ENCODE measurements at places on chromosomes 3 and 15.

DNA sequence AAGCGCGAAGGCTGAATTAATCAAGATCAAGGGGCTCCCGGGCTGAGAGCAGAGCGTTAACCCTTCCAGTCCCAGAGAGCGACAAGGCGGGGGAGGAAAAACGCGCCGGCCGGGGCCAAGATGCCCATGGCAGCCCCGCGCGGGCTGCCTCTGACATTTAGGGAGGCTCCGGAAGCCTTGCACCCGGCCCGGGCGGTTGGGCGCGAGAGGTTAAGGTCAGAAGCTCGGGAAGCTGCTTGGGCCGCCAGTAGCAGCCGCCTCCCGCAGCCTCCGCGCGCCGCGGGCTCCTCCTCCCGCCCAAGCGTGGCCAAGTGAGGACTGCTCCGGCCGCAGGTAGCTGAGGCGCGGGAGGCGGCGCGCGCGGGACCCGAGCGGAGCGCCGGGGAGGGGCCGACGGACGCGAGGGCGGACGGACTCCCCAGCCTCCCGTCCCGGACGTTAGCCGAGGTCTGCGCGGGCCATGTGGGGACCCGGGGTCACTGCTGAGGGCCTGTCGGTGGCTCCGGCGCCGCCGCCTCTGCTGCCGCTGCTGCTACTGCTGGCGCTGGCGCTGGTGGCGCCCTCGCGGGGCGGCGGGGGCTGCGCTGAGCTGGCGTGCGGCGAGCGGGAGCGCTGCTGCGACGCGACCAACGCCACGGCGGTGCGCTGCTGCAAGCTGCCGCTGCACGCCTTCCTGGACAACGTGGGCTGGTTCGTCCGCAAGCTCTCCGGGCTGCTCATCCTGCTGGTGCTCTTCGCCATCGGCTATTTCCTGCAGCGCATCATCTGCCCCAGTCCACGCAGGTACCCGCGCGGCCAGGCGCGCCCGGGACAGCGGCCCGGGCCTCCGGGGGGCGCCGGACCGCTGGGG is at the start of gene C3orf80:
C3orf80 (plus strand) TSS at position 247 of the 850 bp plus-strand sequence; CDS start at position 461, 214 bp downstream.
- DNase-seq = peak; percentile 71

- DNase-seq = no peak
Measured at GRCh38 chr3:94787734-94788270, 724.9 kb downstream of the NSUN3 start.

DNA sequence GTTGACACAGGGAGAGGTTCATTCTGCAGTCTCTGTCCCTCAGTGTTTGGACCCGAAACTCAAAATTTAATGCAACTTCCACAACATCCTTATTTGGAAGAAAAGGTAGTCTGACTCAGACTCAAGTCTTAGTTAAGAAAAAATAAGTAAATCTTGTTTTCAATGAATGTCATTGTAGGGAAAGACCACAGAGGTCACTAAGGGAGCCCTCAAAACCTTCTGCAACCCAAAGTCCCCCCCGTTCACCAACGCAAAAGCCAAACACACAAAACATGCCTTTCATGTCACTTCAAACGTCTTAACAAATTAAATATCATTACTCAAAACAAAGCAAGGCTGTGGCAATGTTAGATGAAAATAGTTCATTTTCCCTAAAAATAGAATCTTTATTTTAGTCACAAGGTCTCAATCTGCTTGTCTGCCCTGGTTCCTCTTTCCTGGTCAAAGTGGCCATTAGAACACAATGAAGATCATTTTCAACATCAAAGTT is 20.9 kb upstream of the SSUH2 start:
- DNase-seq = no peak

DNA sequence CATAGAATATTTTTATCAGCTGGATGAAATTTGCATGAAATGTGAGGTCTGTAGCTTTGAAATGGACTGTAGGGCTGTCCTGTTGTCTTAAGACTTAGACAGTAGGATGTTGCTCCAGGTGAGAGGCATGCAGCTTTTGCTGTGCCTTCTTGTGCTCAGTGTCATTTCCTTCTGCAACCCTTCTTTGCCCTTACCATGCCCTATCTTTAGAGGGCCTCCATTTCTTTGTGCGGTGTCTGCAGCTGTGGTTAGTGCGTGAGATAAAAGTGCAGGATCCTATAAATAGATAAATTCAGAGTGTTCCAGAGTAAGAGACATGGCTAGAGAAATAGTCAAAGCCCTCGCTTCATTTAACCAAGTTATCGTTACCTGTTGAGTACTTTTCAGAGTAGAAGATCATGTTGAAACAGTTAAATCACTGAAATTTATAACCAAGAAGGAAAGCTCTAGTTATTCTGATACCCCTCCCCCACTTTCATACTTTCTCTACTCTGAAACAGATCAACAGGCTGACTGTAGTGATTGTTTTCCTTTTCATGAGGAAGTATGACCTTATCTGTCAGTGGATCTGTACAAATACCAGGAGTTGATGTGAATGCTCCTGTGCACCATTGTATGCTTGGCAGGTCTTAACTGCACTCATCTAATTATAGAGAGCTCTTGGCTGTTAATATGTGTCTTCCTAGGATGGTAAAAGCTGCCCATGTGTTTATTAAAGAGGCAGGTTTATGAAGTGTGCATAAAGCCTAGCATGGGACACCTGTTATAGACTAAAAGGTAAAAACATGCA is 18.2 kb downstream of the EIF3J start:
- no peak for DNase-seq

DNA sequence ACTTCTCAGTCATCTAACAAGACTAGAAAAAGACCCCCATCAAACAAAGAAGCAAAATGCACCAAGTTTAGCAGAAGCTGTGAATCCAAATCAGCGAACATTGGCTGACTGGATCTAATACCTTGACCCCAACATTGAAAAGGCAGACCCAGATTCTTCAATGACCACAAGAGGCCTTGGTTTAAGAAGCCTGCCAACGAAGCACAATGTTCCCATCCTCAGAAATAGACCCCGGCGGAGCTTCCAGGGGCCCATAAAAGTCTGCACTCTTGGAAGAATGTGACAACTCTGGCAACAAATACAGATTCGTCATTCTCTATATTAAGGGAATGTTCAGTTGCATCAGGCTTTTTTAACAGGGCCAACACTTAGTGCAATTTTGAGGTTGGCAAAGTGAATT is 112.8 kb upstream of the BCL6 start:
- DNase-seq = no peak

GRCh38 chr3:179450261-179450701 is 989 bp downstream of the GNB4 start:
- DNase-seq = no peak

DNA sequence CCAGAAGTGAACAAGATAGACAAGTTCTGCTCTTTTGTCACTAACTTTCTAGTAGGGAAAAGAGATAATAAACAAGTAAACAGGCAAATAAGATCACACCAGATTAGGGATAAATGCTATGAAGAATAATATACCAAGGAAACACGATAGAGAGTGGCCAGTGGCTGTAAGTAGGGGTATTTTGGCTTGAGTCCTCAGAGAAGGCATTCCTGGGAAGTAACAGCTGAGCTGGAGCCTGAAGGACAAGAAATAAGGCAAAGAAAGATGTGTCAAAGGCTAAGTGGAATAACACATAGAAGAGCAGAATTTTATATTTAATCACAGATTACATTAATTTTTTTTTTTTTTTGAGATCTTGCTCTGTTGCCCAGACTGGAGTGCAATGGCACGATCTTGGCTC is 366.2 kb downstream of the ZIC1 start:
- no peak for DNase-seq

GRCh38 chr3:64508140-64508539 is 179.7 kb downstream of the ADAMTS9 start:
- DNase-seq = no peak

DNA sequence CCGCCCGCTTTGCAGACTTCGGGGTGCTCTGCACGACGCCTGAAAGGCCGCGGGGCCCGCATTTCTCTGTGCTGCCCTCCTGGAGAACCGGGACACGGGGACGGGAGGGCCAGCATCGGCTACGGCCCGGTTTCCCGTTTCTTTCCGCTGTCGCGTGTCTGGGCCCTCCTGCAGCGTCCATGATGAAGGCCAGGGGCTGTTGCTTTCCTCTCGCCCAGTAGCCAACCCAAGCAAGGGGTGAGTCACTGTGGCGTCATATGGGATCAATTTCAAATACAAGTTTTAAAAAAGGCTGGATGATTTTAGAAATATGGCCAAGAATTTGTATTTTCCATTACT is 435 bp downstream of the SLC35G2 start:
- DNase-seq = peak; percentile 38

DNA sequence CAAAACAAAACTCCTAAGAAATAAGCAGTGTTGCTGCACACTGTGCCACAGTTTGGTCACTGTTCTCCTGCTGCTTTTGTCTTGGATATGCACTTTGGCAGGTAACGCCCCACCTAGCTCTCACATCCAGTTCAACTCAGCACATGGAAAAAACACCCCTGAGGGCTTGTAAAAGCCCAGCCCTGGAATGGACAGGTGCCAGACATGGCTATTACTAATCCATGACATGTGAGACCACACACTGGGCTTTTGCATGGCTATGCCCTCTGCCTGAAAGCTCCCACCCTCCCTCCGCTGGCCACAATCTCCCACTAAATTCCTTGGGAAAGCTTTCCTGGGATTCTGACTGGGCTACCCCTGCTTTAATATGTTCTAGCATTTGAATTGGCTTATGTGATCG is 24.7 kb upstream of the ZBED2 start:
- DNase-seq = no peak

DNA sequence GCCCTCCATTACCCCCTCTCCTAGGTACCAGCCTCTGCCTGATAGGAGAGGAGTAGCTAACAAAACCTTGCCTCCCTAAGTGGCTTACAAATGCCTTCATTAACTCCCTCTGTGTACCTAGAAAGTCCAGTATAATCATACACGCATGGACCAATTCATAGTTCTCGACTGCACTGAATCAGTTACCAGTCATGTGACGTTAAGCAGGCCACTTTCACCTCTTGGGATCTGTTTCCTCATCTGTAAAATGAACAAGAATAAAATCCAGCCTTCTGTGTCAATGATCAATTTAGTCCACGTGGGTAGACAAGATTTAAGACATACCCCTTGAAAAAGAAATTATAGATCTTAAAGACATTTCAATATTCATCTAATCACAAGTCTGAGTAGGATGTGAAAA is 72.2 kb downstream of the TRIM69 start:
- DNase-seq = no peak

DNA sequence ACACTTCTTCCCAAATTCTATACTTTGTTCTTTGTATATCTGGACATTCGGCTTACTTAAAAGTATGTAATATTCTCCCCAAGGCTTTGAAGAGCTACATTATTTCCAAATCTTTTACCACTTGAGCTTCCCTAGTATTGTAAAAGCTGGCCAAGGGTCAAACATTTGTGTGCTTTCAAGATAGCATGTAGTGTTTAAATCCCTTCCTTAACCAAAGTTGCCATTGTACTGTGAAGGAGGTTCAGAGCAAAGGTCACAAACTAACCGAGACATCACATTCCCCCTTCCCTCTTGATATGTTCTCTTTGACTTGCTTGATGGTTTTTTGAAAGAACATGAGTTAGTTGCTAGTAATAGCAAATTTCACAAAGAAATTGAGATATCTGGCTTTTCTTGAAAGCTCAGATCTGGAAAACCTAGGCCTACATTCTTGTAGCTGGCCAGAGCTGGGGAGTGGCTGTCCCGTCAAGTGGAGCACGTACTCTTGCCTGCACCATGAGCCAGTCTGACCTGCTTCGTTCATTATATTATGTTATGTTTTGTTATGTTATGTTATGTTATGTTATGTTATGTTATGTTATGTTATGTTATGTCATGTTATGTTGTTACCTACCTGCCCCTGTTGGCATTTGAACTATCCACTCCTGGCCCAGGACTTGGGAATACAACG is 60.2 kb downstream of the FILIP1L start:
- no peak for DNase-seq

DNA sequence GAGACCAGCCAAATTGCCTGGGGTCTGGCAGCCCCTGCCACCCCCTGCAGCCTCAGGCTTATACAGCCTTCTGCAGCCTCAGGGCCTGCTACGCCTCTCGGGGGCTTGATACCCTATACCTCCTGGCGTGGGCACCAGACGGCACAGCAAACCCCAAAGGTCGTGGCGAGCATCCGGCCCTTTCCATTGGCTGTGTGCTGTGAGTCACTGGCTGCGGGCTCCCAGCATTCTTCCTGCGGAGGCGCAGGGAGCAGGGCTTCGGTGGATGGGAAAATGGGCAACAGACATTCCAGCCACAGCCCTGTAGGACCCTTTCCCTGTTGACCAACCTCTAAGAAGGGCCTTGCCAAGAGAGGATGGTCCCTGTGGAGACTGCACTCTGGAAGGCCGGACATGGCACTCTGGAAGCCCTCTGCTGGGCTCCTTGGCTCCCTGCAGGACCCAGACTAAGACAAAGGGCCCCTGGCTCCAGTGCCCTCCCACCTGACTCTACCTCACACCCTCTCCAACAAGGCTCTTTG is 59.6 kb downstream of the ITGA11 start:
- no peak for DNase-seq

DNA sequence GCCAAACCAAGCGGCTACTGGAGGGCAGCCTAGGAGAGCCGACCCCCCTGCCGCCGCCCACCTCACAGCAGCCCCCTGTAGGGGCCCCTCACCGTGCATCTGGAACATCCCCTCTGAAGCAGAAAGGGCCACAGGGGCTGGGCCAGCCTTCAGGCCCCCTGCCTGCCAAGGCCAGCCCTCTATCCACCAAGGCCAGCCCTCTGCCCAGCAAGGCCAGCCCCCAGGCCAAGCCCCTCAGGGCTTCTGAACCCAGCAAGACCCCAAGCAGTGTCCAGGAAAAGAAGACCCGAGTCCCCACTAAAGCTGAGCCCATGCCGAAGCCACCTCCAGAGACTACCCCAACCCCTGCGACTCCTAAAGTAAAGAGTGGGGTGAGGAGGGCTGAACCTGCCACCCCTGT is 23.5 kb upstream of the APEH start:
- no peak for DNase-seq

DNA sequence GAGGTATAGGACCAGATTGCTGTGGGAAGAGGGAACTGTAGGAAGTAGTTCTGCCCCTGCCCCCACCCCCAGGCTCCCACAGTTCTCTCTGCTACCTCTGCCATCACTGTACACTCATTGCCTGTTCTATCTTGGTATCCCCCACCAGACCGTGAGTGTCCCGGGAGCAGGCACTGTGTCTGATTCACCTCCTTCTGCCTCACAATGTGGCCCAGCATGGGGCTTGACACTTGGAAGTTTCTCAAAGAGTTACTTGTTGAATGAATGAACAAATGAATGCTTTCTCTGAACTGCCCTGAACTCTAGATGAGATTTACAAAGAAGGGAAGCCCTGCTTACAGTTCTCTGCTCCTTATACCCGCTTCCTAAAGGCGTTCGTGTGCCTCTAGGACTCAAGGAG is 27.1 kb upstream of the PIK3CB start:
- DNase-seq = no peak

DNA sequence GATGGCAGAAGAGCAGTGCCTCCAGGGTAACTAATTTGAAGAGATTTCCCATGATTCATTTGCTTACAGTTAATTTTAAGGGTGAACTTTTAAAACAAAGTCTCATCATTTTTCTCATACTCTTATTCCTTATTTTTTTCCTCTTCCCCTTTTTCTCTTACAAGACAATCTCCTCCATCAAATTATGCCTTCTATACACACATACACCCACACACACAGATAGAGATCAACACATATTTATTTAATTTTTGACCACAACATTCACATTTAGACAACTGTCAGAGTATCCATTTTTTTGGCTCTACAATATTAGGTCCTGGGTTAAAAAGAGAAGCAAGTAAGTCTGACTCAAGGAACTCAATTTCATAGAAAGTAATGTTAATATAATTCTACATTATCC is 37.6 kb downstream of the AAGAB start:
- DNase-seq = no peak

- no peak for DNase-seq
Measured at GRCh38 chr3:110929816-110930215, 141.8 kb upstream of the NECTIN3 start.

GRCh38 chr3:72568083-72568482 is 280.2 kb downstream of the SHQ1 start:
- DNase-seq = no peak

- DNase-seq = no peak
Measured at GRCh38 chr3:26559227-26559626, 63.3 kb upstream of the LRRC3B start.

All from NCI-H1105 (cell line).